WTC11 (cell line): ENCODE measurements at places on chromosomes 2 and 18.
A peak's percentile ranks its signal among the peaks of the same experiment; 100 is the strongest.

DNA sequence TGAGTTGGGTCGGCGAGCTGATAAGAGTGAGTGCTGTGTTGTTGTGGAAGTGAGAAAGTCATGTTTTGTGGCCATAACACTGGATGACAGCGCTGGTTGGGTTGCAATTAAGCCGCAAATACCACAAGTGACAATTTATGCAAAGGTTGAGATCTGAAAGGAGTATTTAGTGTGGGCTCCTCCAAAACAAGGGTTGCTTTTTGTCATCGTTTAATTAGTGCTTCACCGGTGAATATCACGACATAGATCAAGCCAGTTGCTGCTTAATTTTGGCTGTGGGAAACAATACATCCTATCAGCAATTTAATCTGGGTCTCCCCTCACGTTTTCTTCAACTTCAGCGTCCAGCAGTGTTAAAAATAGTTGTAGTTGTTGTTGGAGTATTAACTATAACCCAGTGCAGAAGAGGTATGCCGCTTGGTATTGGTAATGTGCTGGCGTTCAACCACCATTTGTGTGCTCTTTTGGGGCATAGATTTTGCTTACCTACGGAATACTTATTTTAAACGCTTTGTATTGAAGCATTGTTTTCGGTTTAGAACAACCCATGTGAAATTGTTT, 662 bp downstream of the ACVR2A start:
- no peak for DNase-seq

GRCh38 chr2:42456126-42456839, 37.5 kb downstream of the KCNG3 start:
- no peak for DNase-seq

DNA sequence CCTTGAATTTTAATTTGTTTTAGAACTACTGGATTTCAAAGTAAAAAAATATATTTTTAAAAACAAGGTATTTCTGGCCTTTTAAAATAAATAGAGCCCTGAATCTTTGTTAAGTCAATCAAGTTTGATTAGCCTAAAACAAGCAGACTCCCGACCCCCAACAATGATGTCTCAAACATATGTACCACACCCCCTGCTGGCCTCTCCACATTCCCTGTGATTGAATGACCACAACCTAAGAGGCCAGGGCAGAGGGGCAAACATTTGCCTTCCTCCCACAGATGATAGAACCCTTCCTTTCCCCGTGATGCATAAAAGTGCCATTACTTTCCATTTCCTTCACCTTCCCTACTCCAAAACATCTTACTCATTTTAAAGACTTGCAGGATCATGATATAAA, 130.9 kb downstream of the STK39 start:
- peak; percentile 56 for DNase-seq

DNA sequence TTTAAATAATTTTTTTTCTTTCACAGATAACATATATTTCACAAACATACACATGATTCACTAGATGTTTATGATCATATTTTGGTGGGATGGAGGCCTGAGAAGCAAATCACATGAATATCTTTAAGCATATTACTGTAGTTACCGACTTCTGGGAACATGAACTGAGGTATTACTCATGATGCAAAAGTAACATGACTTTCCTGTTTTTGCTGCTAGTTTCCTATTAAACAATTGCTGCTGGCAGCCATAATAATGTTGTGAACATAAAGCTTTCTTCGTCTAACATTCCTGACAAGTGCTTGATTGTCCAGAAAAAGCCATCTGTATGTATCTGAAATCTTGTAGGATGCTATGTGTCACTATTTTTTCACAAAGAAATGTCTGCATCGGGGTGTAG, 145.4 kb downstream of the MTX2 start:
- no peak for DNase-seq

DNA sequence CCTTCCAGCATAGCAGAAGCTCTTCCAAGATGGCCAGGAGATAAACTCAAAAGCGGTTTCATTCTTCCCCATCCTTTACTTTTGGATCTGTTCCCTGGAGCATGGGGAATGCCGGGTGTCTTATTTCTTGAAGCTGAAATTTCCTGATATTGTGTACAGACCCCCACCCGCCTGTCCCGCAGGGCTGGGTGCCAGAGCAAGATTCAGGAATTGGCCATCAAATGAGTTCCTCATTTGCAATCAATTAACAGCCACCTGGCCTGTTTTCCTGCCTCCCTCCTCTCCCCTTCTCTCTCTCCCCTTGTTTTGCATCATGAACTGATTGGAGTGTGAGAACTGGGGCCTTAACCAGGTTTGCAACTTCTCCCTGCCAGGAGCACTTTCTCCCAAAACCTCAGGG, 202.1 kb downstream of the SH3RF3 start:
- no peak for DNase-seq

- DNase-seq = no peak
Measured at GRCh38 chr2:134227666-134228065, 26.2 kb upstream of the MGAT5 start.

GRCh38 chr2:63981702-63982103, 37.5 kb downstream of the VPS54 start:
- DNase-seq = no peak
